ENCODE measurements at places on chromosomes 5 and 9. TPM values are rescaled to one million over a fixed set of nuclear protein-coding genes. Genes with fewer than 3 reads are reported as not detected.

GRCh38 chr9:125659201-125659840, 47.7 kb downstream of the MAPKAP1 start:
- DNase-seq, result no peak
- H3K4me3 ChIP-seq, result no peak overlapping the region
- peaks cover 12% of the 10 kb centered on the region for H3K4me1 ChIP-seq
- no peak overlapping the region for H3K27ac ChIP-seq
- H3K36me3 ChIP-seq, result no peaks in the 10 kb centered on the region

SLC36A3 gene
- total RNA-seq, result not detected

ORM2 gene
- not detected for total RNA-seq

GRCh38 chr9:79006546-79006945, 565.2 kb upstream of the TLE4 start:
- H3K27ac ChIP-seq, result no peak overlapping the region
- H3K4me1 ChIP-seq, result no peaks in the 10 kb centered on the region
- no peaks in the 10 kb centered on the region for H3K27me3 ChIP-seq
- no peak for DNase-seq
- no peak overlapping the region for H3K4me3 ChIP-seq
- H3K36me3 ChIP-seq, result no peaks in the 10 kb centered on the region

DNA sequence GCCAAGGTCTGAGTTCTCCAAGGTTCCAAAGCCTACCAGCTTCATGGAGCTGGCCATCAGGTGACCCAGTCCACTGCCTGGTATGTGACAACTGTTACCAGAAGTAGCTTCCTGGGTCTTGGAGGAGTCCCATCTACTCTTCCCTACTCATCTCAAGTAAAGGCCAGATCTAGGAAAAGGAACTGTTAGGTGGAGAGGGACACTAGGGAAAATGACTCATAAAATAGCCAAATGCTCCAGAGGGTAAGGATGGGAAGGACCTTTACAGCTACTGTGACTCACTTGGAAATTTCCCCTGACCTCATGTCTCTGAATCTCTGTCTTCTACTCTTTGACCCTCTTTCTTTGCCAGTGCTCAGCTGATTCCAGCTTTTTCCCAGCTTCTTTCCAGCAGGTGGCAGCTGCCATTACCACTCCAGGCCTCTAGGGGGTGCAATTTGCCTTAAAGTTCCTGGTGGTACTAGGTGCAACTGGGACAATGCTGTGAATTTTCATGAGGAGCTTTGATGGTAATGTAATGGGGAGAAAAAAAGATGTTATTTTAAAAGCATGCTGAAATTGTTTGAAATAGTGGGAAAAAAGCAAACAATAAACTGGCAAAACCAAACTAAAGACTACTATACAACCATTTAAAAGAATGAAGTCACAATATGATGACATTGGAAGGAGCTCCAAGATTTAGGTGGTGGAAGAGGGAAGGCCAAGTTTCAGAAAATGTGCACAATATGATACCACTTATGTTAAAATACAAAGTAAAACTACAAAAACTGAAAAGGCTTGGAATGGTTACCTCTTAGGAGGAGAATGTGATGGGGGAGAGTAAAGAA, 27.1 kb upstream of the MYORG start:
- DNase-seq, result peak; percentile 70
- H3K27me3 ChIP-seq, result no peaks in the 10 kb centered on the region
- H3K4me3 ChIP-seq, result no peak overlapping the region
- H3K27ac ChIP-seq, result no peak overlapping the region

DNA sequence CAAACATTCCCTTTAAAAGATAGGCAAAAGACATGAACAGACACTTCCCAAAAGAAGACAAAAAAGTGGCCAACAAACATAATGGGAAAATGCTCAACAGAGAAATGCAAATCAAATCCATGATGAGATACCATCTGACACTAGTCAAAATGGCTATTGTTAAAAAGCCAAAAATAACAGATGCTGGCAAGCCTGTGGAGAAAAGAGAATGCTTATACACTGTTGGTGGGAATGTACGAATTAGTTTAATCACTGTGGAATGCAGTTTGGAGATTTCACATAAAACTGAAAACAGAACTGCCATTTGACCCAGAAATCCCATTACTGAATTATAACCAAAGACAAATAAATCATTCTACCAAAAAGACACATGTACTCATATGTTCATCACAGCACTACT, 58.3 kb upstream of the WDR41 start:
- peaks cover 40% of the 10 kb centered on the region for H3K27me3 ChIP-seq
- no peak overlapping the region for H3K27ac ChIP-seq
- no peaks in the 10 kb centered on the region for H3K4me1 ChIP-seq
- no peak overlapping the region for H3K4me3 ChIP-seq

GRCh38 chr5:52767217-52767743, 20.4 kb upstream of the ITGA1 start:
- no peak for DNase-seq
- H3K27ac ChIP-seq, result no peak overlapping the region
- no peaks in the 10 kb centered on the region for H3K4me1 ChIP-seq
- H3K36me3 ChIP-seq, result no peaks in the 10 kb centered on the region

SMIM33 gene
- not detected for total RNA-seq

DNA sequence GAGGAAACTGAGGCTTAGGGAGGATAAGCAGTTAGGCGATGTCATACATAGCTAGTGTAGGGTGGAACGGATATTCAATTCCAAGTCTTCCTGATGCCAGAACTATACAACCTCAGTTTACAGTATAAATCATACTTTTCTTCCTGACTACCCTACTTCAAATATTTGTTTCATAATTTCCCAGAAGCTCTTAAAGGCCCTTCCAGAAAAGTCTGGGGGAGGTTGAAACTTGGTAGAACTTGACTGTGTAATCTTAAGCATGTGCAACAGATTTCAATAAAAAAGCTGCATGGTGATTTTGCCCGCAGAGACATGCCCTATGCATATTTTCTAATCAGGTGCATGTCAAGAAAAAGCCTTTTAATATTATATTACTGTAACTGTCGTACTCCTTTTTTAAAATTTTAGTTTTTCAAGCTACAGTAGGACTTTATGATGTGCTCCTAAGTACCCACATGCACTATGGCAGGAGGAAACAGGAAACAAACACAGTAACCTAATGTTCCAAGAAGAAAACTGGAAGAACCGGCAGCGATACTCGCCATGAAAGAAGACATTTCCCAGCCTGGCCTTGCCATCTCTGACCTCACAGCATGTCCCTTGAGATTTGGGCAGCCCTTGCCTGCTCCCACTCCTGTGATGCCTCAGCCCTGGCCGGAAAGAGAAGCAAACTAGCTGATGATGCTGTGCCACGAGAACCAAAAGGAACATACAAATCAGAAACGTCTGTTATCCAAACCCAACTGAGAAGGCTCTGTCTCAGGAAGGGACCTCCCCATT, 266.0 kb downstream of the EFNA5 start:
- peak overlapping the region; percentile 54 for H3K4me3 ChIP-seq
- H3K4me1 ChIP-seq, result peaks cover 75% of the 10 kb centered on the region
- DNase-seq, result peak; percentile 51
- H3K36me3 ChIP-seq, result peaks cover 25% of the 10 kb centered on the region
- peak overlapping the region; percentile 95 for H3K27ac ChIP-seq

LIFR gene
- 7.6 TPM for total RNA-seq

All from Calu3 (cell line).